GM06990 (cell line): ENCODE measurements at places on chromosomes 4 and X.

- no peak for DNase-seq
Observed at GRCh38 chr4:53885668-53886067, 178.7 kb downstream of the CHIC2 start.

GRCh38 chr4:180150818-180151217, 2092.4 kb upstream of the TENM3 start:
- no peak for DNase-seq

- DNase-seq, result no peak
Observed at GRCh38 chr4:104826171-104826570, 320.5 kb upstream of the TET2 start.

GRCh38 chr4:13750594-13750993, 123.1 kb upstream of the BOD1L1 start:
- no peak for DNase-seq

- DNase-seq, result no peak
Observed at GRCh38 chr4:156909010-156909409, 62.6 kb downstream of the PDGFC start.

DNA sequence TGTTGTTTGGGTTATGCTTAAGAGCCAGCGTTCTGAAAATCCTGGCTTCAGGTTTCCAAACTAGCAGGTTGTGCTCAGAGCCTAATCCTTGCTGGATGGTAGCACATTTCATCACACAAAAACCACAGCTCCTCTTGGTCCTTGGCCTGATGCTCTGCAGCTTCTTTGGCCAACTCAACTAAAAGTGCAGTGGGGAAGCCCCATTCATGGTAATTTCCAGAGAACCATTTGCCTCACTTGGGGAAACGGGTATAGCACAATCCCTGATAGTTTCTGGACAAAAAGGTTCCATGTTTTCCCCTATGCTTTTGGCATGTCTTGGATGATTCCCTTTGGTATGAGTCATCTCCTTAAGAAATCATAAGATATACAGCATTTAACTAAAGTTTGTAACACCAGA, 78.7 kb downstream of the SYNPO2 start:
- peak; percentile 4 for DNase-seq

- DNase-seq, result no peak
Observed at GRCh38 chr4:2324891-2325290, 63.0 kb upstream of the MXD4 start.

GRCh38 chr4:2250357-2251072, 8.6 kb upstream of the HAUS3 start:
- peak; percentile 1 for DNase-seq

DNA sequence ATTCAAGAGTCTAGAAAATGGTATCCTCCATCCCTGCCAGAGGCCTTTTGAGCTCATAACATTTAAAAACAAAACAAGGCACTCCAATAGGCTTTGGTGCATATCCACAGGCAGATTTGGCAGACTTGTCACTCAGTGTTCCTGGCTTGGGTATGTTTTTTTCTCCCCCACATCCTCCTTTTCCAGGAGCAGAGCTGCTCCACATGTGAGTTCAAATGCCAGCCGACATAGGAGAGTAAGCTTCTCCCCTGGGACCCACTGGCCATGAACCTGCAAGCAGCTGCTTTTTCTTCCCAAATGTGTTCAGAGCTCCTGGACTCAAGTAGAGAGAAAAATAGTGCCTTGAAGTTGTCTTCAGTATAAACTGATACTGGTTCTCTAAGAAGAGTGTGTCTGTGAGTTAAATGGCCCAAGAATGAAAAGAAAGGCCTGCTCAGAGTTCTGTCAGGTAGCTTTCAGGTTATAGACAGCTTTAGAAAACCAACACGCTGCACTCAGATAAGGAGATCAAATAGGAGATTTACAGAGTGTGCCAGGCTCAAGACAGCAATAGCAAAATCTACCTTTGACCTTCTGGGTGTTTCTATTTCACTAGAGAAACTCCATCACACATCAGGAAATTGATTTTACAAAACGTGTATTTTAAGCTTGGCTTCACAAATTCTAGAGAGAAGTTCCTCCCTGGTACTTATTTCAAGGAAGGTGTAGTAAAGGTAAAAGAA, 162.5 kb upstream of the GALNT7 start:
- no peak for DNase-seq

GRCh38 chr4:154183264-154183663, 308.3 kb downstream of the DCHS2 start:
- no peak for DNase-seq

- DNase-seq, result no peak
Observed at GRCh38 chr4:35556387-35556786, 687.9 kb downstream of the ARAP2 start.

- no peak for DNase-seq
Observed at GRCh38 chr4:32798471-32799159, 2078.4 kb downstream of the PCDH7 start.

DNA sequence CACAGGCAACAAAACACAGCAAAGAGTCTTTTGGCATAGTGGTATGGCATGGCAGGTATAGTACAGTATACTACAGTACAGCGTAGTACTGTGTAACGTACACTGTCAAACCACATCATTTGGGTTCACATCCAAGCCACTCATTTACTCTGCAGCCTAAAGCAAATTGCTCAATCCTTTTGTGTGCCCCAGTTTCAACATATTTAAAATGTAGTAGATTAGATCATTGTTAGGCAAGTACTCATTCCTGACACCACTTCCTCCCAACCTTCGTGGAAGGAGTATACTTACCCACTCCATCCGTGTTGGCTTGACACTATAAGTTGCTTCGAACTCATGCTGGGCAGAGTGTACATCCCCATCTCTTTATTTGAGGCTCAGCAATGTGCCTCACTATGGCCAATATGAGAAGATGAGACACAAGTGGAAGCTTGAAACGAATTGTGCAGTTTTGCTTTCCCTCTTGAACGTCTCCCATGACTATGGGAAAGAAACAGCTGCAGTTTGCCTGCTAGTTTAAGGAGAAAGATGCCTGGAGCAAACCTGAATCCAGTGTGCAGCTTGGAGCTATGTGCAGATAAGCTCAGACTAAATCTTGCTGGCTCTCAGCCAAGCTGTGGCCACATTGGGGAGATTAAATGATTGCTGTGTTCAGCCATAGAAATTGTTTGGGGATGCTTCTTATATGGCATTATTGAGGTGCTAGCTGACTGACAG, 85.7 kb upstream of the TBL1X start:
- no peak for DNase-seq

DNA sequence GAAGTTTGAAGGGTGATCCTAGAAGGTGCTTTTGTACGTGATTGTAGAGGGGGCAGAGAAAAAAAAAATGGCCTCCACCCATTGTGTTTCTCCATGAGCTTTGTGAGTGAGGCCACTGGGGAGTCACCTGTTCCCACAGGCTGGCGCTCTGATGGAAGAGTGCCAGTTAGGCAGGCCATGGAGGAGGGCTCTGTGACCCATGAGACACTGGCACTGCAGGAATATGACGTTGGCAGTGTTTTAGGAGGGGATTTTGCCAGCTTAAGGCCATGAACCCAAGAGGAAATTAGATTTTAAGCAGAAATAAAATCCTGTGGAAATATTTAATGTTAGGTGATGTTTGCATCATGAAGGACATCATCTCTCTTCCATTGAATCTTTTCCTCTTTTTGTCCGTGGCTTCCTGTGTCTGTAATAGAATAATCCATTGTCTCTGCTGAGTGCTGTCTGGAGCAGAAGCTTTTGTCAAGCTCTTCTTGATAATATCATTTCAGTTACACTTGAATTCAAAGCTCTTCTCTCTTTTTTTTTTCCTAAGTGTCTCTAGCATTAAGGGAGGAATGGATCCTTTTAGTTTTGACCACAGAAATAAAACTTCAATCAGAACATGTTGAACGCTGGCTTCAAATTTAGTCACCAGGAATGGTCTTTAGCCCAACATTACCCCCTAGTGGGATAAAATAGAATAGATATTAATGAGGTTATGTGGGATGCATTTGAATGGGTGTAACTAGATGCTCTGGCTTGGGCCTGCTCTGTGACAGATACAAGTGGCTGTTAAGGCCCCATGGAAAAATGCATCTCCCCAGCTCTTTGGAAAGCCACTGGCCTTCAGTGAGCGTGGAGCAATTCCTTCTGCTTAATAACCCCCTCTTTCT, 41.0 kb upstream of the UCP1 start:
- no peak for DNase-seq

DNA sequence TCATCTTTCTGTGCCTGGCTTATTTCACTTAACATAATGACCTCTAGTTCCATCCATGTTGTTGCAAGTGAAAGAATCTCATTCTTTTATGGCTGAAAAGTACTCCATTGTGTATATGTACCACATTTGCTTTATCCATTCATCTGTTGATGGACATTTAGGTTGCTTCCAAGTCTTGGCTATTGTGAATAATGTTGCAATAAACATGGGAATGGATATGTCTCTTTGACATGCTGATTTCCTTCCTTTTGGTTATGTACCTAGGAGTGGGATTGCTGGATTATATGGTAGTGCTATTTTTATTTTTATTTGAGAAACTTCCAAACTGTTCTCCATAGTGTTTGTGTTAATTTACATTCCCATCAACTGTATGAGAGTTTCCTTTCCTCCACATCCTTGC, 71.2 kb downstream of the TACR3 start:
- no peak for DNase-seq

- no peak for DNase-seq
Observed at GRCh38 chr4:184322328-184323025, 104.8 kb upstream of the ENPP6 start.

GRCh38 chrX:87525771-87526229, 8.2 kb downstream of the KLHL4 start:
- DNase-seq, result no peak

GRCh38 chr4:69060651-69061308, 35.5 kb upstream of the UGT2B7 start:
- DNase-seq, result no peak

- DNase-seq, result no peak
Observed at GRCh38 chr4:10841697-10842096, 157.1 kb upstream of the CLNK start.

DNA sequence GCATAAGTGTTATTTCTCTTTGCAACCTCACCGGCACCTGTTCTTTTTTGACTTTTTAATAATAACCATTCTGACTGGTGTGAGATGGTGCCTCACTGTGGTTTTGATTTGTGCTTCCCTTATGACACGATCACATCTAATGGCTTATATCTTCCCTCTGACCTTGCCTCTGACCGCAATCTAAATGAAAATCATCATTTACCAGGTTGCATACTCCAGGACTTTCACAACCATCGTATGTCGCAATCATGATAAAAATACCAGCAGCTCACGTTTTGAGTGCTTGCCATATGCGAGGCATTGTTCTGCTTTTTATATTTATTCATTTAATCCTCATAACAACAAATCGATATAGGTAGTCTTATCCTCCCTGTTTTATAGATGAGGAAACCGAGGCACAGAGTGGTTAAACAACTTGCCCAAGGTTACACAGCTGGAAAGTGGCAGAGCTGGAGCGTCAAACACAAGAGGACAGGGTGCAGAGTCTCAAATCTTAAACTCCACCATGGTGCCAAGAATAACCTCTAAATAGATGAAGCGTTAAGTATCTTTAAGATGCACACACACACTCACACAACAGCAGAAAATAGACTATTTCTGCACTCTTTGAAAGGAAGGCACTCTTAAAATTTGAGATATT, 102.2 kb downstream of the SEL1L3 start:
- no peak for DNase-seq

- no peak for DNase-seq
Observed at GRCh38 chrX:54945224-54945623, 24.6 kb downstream of the TRO start.

DNA sequence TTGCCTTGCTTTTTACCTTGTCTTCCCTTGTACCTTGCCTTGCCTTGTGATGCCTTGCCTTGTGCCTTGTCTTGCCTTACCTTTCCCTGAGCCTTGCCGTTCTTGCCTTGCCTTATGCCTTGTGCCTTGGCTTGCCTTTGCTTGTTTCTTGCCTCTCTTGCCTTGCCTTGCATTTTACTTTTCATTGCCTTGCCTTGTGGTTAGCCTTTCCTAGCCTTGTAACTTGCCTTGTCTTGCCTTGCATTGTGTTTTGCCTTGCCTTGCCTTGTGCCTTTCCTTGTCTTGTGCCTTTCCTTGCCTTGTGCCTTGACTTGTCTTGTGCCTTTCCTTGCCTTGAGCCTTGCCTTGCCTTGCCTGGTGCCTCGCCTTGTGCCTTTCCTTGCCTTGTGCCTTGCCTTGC, 84.6 kb downstream of the TAB3 start:
- no peak for DNase-seq

DNA sequence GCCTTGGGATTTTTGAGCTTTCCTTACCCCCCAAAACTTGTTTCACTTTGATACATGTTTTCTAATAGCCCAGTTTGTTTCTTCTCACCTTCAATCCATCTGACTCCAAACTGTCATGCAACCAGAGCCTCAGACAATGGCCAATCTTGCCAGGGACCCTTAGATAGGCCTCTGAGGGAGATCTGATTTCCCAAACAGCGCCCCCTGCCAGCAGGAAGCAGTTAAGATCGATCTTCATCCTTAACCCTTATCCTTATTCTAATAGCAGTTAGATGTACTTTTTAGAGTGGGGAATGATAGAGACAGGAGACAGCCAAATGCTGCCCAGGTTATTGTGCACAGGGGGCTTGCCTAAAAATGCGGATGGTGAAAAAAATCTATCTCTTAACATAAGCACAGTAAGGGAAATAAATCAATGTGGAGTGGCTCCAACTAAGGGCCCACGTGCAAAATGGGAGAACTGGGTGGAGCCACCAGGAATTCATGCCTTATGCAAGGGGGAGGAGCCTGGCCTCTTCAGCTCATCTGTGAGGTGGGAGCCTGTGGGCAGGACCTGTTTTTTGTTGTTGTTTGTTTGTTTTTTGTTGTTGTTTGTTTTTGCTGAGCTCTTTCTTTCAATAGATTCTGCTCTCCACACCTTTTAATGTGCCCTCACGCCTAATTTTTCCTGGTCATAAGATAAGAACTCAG, 833.6 kb upstream of the AGA start:
- DNase-seq, result no peak

DNA sequence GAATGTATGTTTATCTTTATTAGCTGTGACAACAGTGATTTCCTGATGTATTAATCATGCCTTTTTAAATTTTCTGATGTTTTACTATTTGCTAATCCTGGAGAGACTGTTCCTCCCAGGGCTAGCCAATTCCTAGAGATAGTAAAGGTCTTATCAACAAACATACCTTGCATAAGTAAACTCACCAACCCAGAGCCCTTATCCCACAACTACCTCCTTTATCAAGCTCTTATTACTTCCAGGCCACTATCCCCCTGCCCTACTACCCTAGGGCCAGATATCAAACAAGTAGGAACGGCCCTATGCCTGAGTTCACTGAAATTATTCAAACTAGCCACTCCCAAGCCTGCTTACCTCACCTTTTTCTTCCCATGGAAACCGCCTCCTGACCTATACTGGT, 58.2 kb upstream of the NPNT start:
- no peak for DNase-seq

- DNase-seq, result no peak
Observed at GRCh38 chr4:36274158-36274557, 7.3 kb upstream of the DTHD1 start.

DNA sequence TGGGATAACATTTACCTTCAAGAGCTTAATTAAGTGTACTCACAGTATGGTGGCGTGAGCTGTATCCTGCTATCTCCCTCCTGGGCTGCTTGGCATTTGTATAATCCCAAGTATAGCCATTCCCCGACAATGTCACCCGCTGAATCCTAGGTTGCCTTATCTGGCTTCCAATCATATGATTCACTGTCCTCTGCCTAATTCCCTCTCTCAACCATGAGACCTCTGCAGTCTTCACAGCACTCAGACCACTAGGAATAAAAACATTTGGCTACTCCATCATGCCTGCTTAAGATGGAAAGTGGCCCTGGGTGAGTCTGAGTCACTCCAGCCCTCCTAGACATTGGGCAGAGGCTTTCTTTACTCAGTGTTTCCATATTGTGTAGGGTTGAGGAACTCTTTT, 28.9 kb upstream of the WDFY3 start:
- no peak for DNase-seq

GRCh38 chr4:13710246-13710885, 82.8 kb upstream of the BOD1L1 start:
- no peak for DNase-seq
